ENCODE measurements at places on chromosomes 4 and X.
A peak's percentile ranks its signal among the peaks of the same experiment; 100 is the strongest.

GRCh38 chr4:124173912-124174311, 538.6 kb downstream of the ANKRD50 start:
- DNase-seq, result peak; percentile 83

DNA sequence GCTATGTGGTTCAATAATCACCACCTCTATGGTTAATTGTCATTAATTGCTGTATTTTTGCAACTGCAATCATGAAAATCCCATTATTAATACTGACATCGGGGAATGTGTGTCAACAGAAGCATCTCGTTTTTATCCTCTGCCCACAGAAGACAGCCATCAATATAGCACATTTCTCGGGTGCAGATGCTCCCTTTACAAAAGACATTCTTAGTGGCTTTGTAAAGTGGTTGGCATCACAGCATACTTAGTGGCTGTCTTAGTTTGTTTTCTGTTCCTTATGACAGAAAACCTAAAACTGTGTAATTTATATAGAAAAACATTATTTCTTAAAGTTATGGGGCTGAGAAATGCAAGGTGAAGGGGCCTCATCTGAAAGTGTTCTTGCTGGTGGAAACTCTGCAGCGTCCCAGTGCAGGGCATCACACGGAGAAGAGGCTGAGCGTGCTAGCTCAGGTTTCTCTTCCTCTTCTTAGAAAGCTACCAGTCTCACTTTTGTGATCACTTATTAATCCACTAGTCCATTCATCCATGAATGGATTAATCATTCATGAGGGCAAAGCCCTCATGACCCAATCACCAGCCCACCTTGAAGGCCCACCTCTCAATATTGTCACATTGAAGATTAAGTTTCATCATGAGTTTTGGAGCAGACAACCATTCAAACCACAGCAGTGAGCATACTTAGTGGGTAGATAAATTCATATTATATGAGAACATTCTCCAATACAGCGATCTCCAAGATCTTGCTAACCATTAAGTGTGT, 1067.7 kb upstream of the PABPC4L start:
- no peak for DNase-seq

GRCh38 chr4:45502471-45502870, 621.4 kb downstream of the GABRG1 start:
- DNase-seq, result no peak

DNA sequence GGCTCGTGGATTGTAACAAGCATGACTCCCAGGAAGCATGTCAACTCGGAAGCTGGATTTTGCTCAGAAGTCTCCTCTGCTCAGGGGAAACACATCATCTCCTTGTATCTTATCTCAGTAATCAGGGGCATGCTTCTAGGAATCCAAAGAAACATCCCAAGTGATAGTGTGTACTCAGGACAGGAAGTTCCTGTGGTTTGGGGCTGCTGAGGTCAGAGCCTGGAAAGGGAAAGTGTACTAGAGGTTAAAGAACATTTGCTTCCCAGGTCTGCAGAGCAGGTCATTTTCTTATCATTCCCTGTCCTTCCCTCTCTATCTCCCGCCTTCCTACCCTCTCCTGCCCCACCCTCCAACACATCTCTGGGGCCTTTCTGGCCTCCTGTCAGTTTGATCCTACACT, 38.8 kb downstream of the SLC34A2 start:
- DNase-seq, result no peak

DNA sequence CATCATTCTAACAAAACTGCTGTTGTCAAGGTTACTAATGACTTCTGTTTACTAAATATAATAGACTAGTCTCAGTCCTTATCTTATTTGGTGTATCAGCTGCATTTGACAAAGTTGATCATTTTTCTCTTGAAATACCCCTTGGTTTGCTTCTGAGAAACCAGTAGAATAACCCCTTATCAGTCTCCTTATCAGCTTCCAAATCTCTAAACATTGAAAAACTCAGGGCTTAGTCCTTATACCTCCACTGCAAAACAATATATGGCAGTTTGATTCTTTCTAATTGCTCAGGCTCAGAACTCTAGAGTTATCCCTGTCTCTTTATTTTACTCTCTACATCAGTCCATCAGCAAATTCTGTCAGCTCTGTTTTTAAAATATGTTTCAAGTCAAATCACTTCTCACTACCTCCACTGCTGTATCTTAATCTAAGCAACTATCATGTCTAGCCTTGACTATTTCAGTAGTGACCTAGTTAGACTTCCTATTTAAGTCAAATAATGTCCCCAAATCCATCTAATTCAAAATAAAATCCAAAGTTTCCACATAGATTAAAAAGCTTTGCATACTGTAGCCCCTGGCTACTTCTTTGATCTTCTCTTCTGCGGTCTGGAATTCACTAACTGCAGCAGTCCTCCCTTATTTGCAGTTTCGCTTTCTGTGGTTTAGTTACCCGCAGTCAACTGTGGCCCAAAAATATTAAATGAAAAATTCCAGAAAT, 87.1 kb upstream of the NPNT start:
- DNase-seq, result no peak

- DNase-seq, result no peak
These were observed 17.1 kb upstream of the ARHGEF6 start for GRCh38 chrX:136797787-136798186.

- no peak for DNase-seq
These were observed 38.7 kb upstream of the THOC2 start for GRCh38 chrX:123771449-123772064.

DNA sequence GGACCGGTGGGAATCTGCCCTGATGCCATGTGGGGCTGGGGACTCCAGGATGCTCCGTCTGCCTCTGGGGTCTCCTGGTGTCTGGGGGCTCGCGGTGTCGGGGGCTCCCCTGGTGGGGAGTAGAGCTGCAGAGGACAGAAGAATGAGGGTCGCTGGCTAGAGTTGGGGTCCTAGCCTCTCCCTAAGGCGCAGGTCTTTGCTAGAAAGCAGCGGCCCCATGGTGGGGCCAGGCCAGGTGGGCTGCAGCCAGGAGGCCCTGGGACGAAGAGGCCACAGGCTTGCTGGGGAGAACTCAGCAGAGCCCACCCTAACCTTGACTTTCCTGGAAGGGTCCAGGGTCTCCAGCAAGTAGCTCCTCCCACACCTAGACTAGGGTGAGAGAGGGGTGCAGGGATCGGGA, 21.4 kb downstream of the FGFRL1 start:
- no peak for DNase-seq

DNA sequence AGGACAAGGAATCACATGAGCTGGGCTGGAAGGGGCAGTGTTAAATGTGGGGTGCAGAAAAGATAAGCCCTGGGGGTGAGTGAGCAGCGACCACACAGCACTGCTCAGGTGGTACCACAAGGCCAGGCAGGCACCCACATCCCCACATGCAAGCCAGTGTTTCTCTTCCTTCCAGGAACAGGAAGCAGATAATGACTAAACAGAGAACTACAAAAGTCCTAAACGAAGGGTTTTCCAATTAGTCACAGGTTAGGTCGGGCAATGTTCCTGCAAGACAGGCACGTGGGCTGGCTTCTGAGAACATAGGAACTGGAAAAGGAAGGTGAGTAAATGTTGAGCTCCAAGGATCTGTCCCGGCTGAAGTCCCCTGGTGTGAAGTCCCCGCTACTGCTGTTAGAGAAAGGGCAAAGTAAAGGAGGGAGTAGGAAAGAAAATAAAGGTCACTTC, 19.5 kb downstream of the RELL1 start:
- peak; percentile 51 for DNase-seq

- no peak for DNase-seq
These were observed 16.4 kb downstream of the ZNF732 start for GRCh38 chr4:288891-289290.

- no peak for DNase-seq
These were observed 98.5 kb upstream of the INPP4B start for GRCh38 chr4:142944565-142944964.

GRCh38 chr4:52196606-52197130, 145.6 kb downstream of the SPATA18 start:
- no peak for DNase-seq

- no peak for DNase-seq
These were observed 64.5 kb upstream of the PRSS12 start for GRCh38 chr4:118417325-118417724.

GRCh38 chr4:26263165-26263564, 57.6 kb upstream of the RBPJ start:
- DNase-seq, result no peak

DNA sequence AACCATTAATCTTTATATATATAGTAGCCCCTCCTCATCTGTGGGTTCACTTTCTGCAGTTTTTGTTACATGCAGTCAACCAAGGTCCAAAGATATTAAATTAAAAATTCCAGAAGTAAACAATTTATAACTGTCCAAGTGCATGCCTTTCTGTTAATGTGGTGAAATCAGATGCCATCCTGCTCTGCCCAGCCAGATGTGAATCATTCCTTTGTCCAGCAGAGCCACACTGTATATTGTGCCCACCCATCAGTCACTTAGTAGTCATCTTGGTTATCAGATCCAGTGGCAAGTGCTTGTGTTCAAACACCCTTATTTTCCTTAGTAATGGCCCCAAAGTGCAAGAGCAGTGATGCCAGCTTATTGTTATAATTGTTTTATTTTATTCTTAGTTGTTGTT, 17.2 kb upstream of the PRDM5 start:
- no peak for DNase-seq

GRCh38 chr4:145511913-145512522, 30.4 kb downstream of the SMAD1 start:
- DNase-seq, result peak; percentile 32

DNA sequence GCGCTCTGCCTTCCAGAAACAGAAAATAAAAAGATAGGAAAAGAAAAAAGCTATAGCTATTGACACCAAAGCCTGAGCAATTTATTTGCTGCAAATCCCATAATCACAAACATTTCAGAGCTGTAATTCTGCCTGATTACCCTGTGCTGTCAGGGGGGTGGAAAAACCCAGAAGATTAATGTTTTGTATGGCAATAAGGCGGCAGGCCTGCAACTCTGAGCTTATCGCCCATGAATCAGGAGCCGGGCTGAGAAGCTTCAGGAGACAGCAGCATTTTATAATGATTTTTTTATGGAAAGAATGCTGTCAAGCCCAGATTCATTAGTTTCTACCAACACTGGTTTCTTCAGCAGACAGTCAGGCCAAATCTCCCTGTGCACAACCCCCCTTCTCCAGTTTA, 82.6 kb upstream of the TMEM164 start:
- DNase-seq, result no peak

DNA sequence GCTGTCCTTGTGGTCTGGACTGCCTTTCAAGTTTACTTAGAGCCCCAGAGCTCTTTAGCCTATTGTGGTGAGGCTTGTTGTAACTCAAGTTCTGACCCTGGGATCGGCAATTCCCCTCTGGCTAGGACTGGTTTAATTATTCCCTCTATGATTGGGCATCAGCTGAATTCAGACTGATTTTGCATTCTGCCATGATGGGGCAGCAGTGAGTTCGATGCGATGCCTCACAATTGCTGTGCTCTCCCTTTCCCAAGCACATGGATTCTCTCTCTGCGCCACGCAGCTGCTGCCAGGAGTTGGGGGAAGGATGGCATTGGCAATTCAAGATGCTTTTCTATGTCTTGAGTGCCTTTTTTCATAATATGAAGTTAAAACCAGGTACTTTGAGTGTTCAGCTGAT, 327.8 kb upstream of the CXorf51B start:
- DNase-seq, result no peak

All from muscle of leg (tissue), 16 donors.